Stimulated activated CD8-positive, alpha-beta memory T cell treated with anti-CD3 and anti-CD28 coated beads, Interleukin-4, amount 100 ng/mL, for 1 hour (primary cell): ENCODE measurements at places on chromosomes 4 and X.

GRCh38 chrX:149121206-149121920 is 383.7 kb downstream of the IDS start:
- DNase-seq, result no peak

DNA sequence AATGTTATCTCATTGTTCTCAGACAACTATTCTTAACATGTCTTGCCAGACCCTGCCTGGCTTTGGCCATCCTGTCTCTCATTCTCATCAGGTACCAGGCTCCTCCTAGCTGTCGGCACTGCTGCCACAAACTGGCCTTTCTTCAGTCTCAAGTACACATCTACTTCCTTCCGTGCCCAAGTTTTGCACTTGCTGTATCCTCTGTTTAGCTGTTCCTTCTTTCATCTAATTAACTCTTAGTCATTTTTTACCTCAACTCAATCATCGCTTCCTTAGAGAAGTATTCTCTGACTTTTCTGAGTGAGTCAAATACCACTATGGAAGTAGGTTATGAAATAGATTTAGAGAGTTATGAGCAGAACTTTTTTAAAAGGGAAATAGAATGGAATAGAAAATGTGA is 19.7 kb downstream of the CXCL3 start:
- no peak for DNase-seq

DNA sequence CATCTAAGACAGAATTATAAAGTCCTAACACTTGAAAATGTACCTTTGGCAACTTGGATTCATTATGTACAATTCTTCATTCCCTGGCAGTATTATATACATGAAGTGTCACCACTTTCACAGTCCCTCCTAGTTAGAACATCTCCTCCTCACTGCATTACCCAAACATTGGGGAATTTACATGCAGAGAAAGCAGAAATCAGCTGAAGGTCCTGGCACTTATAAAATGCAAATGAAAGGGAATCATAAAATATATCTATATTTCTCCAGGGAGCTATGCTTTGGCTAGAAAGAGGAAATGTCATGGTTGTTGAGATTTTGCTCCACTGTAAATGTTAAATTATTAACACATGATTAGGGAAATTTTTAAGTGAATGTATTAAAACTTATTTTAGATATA is 835.6 kb upstream of the SLIT2 start:
- DNase-seq, result no peak

DNA sequence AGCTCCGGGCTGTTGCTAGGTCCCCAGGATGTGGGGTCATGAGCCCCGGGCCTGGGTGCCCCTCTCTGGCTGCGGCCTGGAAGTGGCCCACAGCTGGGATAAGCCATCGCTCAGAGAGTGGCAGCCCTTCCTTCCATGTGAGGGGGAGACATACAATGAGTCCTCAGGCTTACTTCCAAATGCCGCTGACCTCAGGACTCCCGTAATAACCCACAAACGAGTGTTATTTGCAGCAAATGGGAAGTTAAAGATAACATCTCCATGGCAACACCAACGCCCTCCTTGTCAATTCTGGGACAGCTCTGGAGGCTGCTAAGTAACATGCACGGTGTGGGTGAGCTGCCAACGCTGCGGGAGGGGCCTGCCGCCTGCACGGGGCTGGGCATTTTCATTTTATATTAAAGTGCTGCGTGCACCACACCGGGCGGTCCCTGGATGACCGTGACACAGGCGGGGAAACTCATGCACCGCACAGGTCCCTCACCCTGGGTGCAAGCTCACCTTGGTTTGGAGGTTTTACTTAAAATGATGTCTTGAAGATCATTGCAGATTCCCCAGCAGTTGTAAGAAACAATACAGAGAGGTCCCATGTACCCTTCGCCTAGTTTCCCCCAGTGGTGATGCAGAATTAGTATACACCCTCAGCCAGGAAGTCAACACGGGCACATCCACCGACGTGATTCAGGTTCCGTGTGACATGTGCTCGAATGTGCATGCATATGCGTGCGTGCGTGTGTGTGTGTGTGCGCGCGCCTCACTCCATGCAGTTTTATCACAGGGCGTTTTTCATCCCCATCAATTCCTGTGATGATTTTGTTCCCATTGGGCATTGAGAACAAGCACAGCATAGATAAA is 79.4 kb downstream of the ABLIM2 start:
- DNase-seq, result no peak

GRCh38 chr4:148740701-148741100 is 298.5 kb upstream of the NR3C2 start:
- no peak for DNase-seq

DNA sequence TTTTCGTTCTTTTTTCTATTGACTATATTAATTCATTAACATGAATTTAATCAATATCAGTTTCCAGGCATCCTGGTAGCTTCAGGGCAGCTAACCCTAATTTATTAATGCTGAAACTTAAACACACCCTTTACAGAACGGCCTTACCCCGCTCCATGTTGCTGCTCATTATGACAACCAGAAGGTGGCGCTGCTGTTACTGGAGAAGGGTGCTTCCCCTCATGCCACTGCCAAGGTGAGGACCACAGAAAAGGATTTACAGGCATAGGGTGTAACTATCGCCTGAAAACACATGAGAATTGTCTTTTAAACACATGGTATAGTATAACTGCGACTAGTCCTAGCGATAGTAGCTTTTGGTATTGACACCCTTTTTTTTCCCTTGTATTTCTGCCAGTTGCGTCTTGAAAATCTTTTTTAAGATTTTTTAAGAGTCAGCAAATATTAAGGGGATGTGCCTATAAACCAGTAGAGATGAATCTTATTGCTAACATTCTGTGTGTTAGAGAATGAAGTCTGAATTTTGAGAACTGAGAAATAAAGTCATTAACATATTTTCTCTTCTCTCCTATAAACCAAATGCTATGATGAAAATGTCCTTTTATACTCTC is 229.0 kb downstream of the ANK2 start:
- DNase-seq, result peak; percentile 14

DNA sequence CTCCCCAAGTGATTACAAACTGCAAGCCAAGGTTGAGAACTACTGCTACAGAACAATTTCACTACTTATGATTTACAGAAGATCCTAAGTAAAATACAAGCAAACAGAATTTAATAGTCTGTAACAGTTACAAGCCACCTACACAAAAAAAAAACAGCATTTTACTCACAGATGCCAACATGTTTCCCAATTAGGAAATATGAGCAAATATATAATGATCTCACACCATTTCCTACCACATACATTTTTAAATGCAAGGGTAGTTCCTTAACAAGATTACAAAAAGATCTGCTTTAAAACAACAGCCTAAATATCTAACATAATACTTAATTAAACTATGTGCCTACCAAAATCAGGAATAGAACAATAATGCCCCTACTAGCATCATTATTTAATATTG is 63.4 kb downstream of the EFHC2 start:
- no peak for DNase-seq

DNA sequence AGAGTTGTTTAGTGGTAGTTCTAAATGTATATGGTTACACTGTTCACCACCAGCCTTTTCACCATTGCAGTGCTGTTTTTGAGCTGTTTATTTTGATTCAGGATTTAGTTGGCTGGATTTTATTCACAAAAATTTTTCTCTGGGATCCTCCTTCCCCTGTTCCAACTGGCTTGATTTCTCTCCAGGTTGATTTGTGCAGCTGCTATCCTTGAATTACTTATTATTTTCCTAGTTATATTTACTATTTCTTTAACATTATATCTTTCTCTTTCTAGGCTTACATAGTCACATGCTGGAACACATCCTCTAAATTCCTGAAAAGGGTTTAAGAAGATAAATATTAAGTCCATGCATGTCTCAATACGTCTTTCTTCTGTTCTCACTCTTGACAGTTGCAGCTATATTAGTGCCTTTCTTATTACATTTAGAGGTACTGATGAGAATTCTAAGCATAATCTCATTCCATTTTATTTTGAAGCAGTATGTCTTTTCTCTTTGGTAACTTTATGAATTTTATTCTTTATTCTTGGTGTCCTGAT is 82.2 kb downstream of the SUPT20HL2 start:
- DNase-seq, result no peak

- no peak for DNase-seq
These were observed 1133.8 kb downstream of the TECRL start for GRCh38 chr4:63275491-63275890.

- no peak for DNase-seq
These were observed 7.9 kb downstream of the TADA2B start for GRCh38 chr4:7051144-7051495.

GRCh38 chr4:119233750-119234149 is 21.2 kb downstream of the USP53 start:
- no peak for DNase-seq

DNA sequence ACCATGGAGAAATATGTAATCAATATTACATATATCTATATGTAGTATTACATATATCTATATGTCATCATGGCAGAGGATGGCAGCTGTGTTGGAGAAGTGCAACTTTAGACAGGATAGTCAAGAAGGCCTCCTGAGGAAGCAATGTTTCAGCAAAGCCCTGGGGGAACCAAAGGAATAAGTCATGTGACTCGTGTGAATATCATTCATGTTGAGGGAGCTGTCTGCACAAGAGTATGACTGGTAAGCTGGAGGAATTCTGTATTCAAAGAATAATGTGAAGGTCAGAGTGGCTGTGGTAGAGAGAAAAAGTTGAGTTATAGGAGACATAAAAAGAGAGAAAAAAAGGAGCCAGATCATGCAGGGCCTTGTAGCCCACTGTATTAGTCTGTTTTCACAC is 92.9 kb upstream of the EDNRA start:
- no peak for DNase-seq

- DNase-seq, result no peak
These were observed 563.1 kb upstream of the INTU start for GRCh38 chr4:127069675-127070074.

DNA sequence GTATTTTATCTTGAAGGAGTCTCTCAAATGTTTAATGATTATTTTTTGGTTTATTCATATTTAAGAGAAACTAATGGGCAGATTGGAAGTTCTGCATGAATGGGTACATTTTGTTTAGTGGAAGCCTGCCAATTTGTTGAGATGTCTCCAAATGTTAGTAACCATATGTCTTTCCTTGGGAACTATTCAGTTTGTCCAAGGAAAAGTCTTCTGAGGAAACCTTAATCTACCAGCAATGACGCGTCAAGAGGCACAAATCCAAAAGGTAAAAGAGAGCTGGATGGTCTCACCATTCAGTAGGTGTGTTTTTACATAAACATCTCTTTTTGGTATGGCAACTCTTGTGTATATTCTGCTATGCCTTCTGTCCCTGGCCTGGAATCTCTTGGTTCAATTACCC is 37.4 kb upstream of the NDST3 start:
- no peak for DNase-seq

DNA sequence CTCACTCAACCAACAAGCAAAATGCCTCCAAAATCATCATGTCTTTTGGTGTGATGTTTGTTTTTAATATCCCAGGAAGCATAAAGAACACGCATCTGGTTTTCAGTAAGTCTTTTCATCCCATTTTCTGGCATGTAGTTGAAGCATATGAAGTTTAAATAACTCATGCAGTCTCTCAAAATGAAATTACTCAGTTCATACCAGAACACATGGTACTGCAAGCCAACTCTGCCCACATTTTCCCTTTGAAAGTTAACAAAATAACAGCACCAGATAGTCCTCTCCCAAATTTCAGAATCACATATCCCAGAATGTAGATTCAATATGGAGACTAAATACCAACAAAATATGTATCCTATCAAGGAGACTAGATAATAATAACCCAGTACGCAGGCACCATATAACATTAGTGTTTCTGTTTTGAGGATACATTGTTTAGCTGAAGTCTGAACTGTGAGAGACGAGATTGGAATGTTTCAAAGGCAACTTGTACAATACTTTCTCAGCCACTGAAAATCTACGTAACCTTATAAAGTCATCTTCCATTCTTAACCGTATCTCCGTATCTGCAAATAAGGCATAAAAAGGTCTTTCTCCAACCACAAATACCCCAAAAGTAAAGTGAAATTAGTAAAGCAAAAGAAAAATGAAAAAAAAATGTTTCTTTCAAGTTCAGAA is 23.1 kb downstream of the CORIN start:
- DNase-seq, result no peak

DNA sequence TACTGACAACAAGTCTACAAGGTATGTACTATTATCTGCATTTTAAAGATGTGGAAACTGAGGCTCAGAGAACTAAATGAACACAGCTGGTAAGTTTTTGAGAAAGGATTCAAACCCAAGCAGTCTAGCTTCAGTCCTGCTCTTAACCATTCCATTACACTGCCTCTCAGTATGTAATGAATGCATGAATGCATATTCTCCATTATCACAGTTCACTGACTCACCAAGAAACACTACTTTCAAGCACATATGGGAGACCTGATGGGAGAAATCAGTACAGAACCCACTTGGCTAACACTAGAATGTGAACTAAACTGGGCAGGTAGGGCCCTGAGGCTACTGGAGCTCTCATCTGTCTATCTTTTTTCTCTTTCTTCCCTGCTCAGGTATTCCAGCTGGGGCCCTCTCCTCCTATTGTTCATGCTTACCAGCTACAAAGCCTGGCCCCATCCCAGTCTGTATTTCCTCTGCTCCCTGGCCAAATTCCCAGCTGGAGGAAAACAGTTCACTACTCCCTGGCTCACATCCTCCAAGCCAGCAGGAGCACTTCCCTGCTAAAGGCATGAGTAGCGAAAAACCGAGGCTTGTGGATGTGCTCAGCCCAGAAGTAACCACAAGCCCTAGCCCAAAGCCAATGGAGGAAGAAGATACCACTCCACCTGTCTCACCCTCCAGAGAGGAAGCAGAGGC is 178.2 kb upstream of the ARHGEF9 start:
- no peak for DNase-seq

- DNase-seq, result no peak
These were observed 1.7 kb downstream of the ARAF start for GRCh38 chrX:47562615-47563243.

DNA sequence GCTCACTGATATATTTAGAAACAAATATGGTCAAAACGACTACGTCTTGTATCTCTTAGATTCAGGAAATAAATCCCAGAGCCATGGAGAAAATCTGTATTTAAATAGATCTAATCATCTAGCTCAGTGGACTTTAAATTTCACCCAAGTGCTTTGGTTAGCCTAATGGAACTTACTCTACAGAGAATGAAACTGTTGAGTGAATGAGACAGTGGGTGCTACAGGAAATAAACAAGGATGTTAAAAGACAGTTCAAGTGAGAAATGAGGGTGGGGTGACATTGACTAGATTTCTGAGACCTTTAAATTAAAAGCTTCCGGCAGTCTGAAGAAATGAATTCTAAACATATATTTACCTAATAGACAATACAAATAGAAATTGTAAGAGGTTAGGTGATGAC is 2197.0 kb downstream of the ARAP2 start:
- DNase-seq, result no peak

- DNase-seq, result no peak
These were observed 97.8 kb downstream of the SYTL5 start for GRCh38 chrX:38103857-38104812.

DNA sequence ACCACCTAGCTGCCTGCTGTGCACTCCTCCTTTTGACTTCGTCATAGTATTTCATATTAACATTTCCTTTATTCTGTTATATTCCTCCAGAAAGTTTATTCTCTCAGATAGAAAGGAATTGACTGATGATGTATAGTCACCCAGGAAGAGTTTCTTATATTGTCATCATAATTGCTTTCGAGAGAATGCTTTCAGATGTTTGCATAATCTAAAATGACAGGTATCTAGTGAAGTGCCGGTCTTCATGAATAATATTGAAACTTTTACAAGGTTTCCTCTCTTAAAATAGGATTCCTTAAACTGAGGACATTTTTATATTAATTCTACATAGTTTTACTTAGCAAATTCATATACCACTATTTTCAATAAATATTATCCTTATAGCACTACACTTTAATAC is 10.1 kb downstream of the SEC24D start:
- DNase-seq, result no peak
